ENCODE measurements at places on chromosomes 7 and 10.

- no peak for DNase-seq
These were observed 43.7 kb downstream of the ALOX5 start for GRCh38 chr10:45417746-45418145.

DNA sequence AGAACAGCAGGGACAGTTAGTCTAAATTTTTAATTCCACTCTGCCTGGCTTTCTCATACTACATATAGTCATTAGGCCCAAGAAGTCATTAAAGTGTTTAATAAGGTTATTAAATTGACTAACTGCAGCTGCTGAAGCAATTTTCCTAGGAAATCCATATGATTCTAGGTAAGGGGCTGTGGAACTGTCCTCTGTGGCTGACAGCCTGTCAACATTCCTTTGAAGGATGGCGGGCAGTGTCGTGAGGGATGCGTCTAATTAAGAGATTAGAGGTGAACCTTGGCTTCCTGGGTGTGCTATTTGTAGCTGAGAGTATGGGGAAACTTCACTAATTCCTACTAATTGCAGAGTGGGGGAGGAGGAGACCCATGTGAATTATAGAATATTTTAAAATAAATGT is 64.6 kb downstream of the SNX10 start:
- DNase-seq: no peak

- no peak for DNase-seq
These were observed 4.0 kb downstream of the UNC5B start for GRCh38 chr10:71216363-71216695.

- DNase-seq: no peak
These were observed 494.4 kb upstream of the SEMA3D start for GRCh38 chr7:85681241-85681640.

- DNase-seq: peak; percentile 44
These were observed 141.3 kb upstream of the VKORC1L1 start for GRCh38 chr7:65731562-65732035.

DNA sequence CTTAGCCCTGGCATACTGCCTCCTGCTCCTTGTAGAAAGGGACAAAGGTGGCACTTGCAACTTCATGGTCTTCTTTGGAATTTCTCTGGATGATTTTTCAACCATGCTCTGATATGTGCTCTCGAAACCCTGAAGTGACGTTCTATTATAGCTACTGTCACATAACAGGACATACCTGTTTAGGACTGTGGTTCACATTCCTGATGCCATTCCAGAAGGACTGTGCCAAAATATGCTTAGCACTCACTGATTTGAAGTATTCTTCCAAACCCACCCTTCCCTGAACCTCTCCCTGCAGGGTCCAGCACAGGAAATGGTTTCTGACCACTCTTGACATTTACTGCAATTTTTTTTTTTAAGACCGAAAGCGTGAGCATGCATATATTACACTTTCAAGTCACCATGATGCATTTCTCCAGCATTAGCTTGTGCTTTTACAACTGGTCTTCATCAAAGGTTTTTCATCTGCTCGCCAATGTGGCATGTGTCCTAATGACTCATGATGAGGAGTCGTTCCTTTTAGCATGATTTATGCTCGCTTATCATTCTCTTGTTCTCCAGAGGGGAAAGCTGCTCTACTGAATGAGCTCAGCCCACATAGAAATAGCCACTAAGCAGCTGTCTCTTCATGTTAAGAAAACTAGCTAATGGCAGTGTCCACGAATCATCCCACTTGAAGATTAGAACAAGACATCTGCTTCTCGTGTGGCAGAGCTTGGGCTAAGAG is 135.2 kb downstream of the ADAM12 start:
- DNase-seq: no peak

DNA sequence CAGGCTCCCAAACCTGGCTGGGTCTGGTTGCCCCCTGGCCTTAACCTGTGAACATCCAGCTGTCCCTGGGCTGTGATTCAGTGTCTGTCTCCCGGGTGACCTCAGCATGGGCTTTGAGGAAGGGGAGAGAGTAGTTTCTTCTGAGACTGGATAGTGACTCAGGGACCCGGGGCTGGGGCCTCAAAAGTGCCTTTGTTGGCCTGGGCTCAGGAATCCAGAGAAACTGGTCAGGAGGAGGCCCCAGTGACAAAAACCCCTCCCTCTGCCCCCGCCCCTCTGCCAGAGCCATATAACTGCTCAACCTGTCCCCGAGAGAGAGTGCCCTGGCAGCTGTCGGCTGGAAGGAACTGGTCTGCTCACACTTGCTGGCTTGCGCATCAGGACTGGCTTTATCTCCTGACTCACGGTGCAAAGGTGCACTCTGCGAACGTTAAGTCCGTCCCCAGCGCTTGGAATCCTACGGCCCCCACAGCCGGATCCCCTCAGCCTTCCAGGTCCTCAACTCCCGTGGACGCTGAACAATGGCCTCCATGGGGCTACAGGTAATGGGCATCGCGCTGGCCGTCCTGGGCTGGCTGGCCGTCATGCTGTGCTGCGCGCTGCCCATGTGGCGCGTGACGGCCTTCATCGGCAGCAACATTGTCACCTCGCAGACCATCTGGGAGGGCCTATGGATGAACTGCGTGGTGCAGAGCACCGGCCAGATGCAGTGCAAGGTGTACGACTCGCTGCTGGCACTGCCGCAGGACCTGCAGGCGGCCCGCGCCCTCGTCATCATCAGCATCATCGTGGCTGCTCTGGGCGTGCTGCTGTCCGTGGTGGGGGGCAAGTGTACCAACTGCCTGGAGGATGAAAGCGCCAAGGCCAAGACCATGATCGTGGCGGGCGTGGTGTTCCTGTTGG is at the start of gene CLDN4:
Gene CLDN4, plus strand, starts transcription at position 316 of the 903 bp plus-strand sequence. Its CDS starts 206 bp downstream, at position 522.
- DNase-seq: no peak

DNA sequence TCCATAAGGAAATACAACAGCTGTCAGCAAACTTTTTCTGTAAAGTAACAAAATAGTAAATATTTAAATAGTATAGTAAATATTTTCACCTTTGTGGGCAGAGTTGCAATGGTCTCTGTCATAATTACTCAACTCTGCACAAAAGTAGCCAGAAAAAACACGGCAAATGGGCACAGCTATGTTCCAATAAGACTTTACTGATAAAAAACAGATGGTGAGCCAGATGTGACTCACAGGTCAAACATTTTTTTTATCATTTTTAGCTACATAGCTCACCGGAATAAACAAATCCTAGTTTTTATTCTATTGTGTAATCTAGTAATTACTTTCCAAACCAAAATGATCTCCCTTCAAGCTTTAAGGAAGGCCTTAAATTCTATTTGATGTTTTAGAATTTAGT is 55.3 kb downstream of the NCAPG2 start:
- DNase-seq: no peak

DNA sequence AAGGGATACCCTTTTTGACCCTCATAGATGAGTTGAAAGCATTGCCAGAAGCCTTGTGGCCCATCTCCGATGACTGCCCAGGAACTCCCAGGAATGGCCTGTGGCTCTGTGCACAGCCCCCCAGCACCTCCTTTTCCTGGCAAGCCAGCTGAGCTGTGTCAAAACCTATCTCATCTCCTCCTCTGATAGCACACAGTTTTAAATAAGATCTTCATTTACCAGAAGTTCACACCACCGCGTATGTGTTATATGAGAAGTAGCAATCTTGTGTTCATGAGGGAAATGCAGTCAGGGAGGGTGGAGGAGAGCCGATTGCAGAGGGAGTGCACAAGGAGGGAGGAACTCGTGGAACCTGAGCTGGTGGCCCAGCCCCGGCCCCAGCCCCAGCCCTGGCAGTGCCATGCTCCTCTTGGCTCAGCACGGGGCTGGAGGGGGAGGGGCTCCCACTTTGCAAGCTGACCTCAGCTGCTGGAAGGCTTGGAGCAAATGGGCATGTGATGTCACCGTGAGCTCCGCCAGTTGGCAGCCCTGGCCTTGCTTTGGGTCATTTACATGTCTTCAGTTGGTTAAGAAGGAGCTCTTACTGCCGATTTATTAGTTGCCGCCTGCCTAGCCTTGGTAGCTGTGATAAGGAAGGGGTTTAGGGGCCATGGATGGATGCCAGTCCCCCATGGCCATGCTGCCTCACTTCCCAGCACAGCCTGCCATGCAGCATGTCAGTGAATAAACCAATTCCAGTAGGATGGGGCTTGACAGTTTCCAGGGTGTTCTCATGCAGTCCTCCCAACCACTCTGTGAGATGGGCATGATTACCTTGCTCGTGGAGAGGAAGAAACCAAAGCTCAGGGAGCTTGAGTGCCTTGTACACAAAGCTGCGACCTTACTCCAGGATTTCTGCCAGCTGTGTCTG is 20.0 kb downstream of the UNC5B start:
- DNase-seq: no peak

- DNase-seq: peak; percentile 18
These were observed 2.2 kb downstream of the FZD8 start for GRCh38 chr10:35639728-35640401.

DNA sequence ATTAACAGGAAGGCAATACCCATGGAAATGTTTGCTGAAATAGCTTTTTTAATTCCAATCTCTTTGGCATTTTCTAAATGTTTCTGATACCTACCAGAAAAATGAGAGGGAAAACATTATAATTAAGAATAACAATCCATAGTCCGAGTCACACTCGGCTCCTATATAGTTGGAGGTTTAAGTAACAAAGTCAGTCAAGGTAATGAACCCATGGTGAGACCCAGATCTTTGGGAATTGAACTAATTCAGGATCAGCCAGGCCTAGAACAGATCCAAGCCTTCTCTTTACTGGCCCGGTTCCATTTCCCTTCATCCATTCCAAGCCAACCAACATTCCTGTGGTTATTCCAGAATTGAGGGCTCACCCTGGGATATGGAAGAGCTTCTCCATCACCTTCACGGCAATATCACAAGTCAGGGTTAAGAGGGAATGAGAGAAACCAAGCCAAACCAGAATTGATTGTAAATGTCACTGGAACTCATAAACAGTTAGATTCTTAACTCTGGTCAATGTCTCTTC is 28.3 kb downstream of the ABCB4 start:
- DNase-seq: no peak

DNA sequence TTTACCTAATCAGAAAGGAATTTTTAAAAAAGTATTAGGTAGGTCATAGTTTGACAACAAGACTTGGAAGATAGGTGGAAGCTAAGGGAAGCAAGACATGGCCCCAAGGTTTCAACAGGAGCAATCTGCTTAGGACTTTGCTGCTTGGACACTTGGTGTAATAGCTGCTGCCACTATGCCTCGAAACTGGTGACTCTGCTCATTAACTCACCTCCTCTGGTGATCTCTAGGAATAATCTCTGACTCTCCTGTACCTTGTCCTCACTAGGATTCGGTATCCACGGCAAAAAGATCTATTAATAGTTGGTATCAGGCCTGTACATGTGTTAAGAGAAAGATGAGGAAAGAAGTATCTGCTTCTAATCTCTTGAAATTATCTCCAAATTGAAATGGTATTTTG is 53.1 kb downstream of the PTEN start:
- DNase-seq: no peak

DNA sequence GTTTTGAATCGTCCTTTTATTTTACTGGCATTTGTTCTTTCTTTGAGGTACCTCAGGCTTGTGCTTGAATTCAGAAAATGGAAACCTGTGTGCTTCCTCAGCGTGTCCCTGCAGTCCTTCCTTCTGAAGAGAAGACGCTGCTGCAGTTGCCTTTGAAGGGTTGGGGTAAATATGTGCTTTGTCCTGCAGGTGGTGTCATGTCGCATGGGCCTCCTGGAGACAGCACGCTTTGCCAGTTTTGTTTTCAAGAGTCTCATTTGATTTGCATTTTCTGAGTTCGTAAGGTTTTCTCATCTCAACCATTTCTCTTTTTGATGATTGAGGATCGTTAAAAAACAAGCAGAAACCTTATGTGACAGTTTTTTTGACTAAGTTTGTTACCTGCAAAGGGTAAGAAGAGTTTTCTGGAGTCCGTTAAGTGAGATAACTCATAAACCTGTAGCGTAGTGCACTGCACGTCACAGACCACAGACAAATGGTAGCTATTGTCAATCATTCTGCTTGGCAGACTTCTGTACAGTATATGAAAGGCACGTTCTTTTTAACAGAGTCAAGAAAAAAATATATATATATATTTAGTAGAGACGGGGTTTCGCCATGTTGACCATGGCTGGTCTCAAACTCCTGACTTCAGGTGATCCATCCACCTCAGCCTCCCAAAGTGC is 57.0 kb downstream of the CDC123 start:
- peak; percentile 20 for DNase-seq

DNA sequence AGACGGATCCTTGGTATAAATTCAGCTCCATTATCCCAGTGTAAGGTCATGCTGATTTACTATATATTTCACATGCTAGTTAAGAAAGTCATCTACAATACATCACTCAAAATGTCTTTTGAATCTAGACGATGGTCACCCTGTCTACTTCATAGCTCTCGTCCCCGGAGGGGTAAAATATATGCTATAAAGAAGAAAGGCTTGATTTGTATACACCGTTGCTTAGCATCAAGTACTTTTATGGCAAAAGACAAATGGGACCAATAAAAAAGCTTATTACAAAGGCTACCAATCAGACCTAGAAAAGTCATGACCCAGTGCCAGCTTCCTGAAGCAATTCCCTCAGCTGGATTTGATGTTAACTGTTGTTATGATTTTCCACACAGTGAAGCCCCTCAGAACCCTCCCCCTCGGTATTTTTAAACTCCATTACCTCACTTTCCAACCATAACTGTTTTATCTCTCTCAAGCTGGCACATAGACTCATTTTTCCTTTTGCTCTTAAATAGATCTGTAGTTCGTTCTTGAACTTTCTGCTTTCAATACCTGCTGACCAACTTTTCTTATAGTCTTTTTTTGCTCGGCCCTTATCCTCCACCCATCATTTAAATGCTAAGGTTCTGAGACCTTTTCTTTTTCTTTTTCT is 104.9 kb downstream of the DOCK4 start:
- no peak for DNase-seq

GRCh38 chr10:105538874-105539273 is 897.8 kb downstream of the SORCS3 start:
- DNase-seq: no peak

DNA sequence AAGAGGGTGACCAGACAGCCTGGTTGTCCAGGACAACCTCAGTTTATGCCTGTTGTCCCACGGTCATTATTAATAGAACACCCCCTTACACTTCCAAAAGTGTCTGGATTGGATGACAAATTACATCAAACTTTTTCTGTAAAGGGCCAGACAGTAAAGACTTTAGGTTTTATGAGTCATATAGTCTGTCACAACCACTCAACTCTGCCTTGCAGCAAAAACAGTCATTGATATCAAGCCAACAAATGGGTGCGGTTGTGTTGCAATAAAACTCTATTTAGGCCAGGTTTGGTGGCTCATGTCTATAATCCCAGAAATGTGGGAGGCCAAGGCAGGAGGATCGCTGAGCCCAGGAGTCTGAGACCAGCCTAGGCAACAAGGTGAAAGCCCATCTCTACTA is 66.7 kb upstream of the ATP6V0A4 start:
- no peak for DNase-seq
